ENCODE measurements at places on chromosomes 13 and 19.

- peak; percentile 4 for DNase-seq
These were observed 104.7 kb upstream of the FREM2 start for GRCh38 chr13:38582133-38582532.

DNA sequence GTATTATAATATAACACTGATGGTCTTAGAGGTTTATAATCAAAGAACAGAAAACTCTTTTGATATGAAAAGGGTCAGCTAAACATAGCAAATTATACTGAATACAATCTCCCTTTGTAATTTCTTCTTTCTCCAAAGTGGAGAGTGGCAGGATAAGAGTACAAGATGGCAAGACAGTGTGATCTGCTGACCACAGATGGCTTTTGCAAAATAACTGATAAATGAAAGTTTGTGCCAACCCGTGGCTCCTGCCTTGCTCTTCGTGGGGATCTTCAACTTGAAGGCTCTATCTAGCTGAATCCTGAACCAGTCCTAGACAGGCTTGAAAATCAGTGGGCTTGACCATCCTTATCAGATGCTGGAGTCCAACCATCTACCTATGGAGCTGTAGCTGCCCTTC lies 185.7 kb downstream of the VWA8 start:
- DNase-seq: no peak

DNA sequence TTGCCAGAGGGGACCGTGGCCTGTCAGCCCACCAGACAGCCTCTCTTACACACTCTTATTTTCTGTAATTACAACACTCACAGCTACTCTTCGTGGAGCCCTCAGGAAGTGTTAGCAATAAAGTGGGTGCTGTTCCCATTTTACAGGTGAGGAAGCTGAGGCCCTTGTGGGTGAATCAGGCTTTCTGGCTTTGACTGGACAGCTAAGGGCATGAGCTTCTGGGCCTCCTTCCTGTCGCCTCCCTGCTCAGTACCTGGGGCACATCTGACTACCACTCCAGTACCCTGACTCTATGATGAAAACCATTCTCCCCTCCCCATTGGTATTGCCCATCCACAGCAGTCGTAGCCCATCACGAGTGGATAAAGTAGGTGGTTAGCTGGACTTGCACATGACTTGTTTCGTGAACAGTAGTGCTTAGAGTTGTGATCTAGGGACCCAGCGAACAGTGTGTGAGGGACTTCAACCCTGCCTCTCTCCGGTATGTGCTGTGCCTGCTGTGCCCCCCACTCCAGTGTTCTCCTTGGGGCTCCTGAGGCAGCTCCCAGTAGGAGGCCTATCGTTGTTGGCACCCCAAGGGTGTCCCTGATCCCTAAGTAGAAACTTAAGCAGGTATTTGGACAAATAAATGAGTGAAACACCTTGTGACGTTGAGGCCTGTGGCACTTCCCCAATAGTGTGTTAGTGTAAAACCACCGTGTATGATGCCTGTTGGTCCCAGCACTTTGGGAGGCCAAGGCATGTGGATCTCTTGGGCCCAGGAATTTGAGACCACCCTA lies 38.6 kb downstream of the GATAD2A start:
- no peak for DNase-seq

- no peak for DNase-seq
These were observed 1262.5 kb downstream of the EFNB2 start for GRCh38 chr13:105272660-105273631.

DNA sequence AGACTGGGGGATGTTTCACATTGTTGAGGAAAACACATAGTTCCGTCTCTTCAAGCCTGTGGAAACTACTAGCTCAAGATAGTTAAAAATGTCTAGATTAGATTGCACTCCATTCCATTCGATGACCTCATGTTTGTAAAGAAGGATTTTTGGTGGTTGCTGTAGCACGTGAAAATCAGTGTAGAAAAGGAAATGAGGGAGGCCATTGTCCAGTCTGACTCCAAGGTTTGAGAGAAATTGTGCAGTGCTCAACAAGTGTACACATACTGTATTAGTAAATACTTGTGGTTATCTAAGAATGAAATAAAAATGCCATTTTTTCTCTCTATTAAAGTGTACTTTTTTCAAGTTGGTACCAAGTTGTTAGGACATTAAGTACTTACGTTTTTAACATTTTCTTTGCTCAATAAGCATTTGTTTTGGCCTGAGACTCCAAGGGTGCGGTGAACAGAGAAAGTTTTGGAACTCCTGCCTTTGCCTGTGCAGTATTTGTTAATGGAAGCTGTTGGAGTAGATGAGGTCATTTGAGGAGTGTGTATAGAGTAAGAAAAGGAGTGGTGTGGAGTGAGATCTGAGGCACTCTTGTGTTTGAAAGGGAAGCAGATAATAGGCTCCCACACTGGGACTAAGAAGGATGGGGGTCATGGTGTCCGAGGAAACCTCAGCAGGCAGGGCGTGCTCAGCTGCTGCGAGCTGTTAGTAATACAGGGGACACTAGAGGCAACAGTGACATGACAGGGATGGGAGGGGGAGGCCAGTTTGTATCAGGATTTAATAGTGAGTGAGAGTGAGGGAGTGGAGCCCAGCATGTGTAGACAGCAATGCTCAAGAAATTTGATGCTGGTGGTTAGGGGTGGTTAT lies 4.4 kb downstream of the WASF3 start:
- no peak for DNase-seq

DNA sequence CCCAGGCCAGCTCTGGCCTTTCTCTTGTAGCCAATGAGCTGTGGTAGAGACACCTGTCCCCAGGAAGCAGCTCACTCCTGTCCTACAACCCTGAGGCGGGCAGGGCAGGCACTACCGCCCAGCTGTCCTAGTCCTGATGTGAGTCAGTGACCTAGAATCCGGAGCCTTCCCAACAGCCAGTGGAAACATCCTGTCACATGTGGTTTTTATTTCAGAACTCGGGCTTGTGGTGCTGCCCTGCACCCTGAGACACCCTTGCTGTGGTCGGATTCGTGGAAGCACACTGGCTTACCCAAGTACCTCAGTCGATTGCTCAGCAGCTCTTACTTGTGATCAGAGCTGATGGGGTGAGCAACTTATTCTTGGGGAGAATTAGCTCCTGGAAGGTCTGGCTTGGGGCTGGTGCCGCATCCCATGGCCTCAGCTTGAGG lies 83.6 kb upstream of the ARHGEF7 start:
- DNase-seq: peak; percentile 24

Data from HS-27A (cell line).